ENCODE measurements at places on chromosomes 16 and 17.

DNA sequence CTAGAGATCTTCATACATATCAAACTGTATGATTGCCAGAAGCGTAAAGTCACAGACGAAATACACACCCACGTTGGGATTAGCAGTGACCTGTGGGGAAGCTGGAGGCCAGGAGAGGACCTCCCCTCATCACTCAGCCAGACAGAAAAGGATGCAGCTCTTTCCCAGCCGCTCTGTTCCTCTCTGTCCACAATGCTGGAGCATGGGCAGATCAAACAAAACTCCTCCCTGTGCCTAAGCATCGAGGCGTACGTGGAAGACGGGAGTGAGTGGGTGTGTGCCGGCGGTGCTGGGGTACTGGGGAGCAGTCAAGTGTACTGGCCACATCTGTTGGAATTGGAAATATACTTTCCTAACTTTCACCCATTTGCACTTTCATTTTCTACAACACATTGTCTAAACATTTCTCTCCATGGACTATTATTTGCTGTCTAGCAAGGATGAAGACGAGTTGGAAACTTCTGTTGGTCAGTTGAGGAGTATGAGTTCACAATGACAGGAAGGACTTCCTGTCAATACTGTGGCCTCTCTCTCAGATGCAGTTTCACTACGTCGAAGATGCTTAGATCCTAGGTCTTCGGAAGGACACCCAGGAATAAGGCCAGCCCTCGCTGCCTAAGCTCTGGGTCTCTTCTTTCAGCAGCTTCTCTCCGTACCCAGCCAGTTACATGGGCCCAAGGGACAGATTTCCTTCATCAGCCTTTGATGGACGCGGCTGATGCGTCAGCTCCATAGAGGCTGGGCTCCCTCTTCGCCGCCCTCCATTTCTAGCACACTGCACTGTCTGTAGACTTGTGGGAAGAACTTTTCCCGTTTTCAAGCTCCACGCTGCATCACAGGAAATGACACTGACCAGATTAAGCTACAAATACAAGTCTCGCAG lies 30.6 kb upstream of the ENDOV start:
- DNase-seq = no peak

DNA sequence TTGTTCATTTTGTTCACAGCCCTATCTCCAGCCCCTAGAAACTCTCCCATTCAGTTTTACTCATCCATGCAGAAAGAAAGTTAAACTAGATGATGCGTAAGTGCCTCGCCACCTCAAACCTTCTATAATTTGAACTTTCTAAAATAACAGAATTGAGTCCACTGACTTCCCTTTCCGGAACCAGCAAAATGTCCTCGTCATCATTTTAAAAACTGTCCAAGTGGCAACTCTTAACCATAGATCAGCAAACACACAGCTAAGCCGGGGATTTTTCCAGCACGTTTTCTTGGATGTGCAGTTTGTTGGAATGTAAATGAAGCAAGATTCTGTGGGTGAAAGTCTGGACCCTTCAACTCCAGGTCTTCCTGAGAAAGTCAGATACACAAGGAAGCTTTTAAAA lies 369.7 kb upstream of the ERCC4 start:
- DNase-seq = no peak

DNA sequence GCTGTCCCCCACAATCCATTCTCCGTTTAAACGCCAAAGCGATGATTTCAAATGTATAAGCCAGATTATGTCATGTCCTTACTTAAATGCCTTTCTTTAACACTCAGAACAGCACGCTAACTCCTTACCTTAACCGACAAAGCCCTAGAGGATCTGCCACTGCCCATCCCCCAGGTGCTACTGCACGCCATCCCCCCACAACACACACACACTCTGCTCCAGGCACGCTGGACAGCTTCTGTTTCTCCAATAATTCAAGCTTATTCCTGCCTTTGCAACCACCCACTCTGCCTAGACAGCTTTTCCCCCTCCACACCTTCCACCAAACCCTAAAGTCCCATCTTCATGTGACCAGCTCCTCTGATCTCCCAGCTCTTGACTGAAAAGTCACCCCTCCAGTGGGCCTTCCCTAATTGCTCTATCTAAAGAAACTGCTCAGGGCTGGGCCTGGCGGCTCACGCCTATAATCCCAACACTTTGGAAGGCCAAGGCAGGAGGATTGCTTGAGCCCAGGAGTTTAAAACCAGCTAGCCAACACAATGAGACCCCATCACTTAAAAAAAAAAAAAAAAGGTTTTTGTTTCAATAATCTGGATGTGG lies 38.9 kb upstream of the RPL38 start:
- DNase-seq = no peak

GRCh38 chr16:10979717-10980601 lies 35.6 kb downstream of the CLEC16A start:
- no peak for DNase-seq

DNA sequence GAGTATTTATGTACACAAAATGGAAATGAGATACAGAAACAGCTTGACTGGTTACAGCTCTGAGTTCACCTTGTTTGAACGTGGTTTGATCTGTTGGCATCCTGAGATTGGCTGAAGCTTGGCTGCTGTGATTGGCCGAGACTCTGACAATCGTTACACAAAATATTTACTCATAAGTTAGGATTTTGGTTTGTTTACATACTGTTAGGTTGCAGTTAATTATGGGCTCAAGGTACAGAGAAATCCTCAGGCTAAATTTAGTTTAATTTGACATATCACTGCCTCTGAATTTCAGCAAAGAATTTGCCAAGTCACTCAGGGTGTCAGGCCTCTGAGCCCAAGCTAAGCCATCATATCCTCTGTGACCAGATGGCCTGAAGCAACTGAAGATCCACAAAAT lies 227.3 kb downstream of the COPRS start:
- no peak for DNase-seq

Measured in stimulated activated CD8-positive, alpha-beta memory T cell treated with anti-CD3 and anti-CD28 coated beads, Interleukin-4, amount 100 ng/mL, for 4 hours (primary cell).